ENCODE measurements at places on chromosomes 6 and 20.

GRCh38 chr6:122569230-122569771 lies 40.9 kb upstream of the PKIB start:
- no peak for DNase-seq

GRCh38 chr20:33812152-33812849 lies 1.2 kb downstream of the CHMP4B start:
- DNase-seq, result no peak

- DNase-seq, result no peak
Measured at GRCh38 chr20:41607791-41608190, 10.4 kb downstream of the CHD6 start.

GRCh38 chr6:114020196-114020595 lies 49.2 kb upstream of the HDAC2 start:
- DNase-seq, result no peak

DNA sequence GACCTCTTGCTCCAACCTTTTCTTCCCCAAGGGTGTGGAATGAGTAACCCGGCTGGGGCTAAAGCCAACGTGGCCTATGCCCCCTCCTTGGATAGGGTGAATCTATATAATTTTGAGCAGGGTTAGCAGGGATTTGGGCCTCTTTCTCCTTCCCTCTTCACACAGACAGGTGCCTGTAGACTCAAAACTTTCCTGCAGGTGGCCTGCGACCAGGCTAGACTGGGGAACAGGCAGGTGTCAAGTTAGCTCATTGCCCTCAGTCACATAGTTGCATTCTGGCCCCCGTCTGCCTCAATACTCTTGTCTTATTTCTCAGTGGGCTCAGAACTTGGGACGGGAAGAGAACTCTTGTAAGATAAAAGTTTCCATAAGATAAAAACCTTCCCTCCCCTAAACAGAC lies 243.0 kb downstream of the ATXN1 start:
- DNase-seq, result no peak

DNA sequence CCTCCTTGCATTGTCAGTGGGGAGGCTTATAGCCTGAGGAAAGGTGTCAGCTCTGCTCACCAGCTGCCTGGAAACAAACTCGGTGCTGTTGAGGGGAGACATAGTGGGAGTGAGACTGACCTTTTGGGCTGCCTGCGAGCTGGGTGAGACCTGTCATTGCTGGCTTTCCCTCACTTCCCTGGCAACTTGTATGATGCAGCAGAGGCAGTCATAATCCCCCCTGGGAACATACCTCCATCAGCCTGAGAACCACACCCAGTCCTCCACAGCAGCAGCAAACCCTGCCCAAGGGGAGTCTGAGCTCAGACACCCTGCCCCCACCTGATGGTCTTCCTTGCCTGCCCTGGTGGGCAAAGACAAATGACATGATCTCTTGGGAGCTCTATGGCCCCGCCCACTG lies 521.2 kb upstream of the IMPG1 start:
- DNase-seq, result no peak

DNA sequence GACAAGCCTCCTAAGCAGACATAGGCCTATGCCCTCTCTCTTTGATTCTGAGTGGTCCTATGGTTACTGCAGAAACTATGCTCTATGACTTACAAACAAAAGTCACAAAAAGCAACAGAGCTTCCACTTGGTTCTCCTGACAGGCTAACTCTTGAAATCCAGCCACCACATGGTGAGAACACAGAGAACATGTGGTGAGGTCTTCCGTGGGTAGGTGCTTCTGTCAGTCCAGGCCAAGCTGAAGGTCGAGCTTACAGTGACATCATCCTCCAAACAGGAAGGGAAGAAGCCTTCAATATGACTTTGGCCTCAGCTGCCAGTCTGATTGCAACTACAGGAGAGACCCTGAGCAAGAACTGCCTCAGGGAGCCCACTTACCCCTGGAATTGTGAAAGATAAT lies 265.5 kb downstream of the TBX18 start:
- no peak for DNase-seq

- DNase-seq, result no peak
Measured at GRCh38 chr6:102115911-102116310, 722.4 kb downstream of the GRIK2 start.

GRCh38 chr6:153081914-153082313 lies 49.2 kb downstream of the RGS17 start:
- DNase-seq, result no peak

DNA sequence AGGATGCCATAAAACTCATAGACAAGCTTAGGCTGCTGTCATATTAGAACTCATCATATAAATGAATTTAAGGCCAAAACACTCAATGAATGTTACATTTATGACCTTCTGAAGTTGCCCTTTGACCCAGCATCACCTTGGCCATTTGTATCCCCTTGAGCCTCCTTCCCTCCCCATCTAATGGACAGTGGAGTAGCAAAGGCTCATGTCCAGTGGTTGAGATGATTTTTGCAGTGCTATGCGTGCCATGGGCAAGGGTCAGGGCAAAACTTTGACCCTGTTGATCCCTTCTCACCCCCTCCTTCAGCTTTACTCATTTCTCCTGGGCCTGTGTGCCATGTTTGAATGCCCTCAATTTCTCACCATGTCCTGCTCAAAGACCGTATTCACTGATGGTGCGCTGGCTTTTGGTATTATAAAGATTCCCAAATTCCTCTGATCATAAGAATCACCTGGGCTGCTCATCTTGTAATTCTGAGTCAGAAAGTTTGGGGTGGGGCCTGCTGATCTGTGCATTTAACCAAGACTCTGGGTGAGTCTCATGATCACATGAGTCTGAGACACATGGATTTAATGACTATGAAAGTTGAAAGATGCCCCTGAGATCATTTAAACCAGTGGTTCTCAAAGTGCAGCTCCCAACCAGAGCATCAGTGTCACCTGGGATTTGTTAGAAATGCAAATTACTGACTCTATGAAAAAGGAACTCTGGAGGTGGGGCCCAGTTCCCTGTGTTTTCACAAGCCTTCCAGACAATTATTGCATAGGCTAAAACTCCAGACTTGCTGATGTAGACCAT lies 57.5 kb upstream of the IL20RA start:
- no peak for DNase-seq

DNA sequence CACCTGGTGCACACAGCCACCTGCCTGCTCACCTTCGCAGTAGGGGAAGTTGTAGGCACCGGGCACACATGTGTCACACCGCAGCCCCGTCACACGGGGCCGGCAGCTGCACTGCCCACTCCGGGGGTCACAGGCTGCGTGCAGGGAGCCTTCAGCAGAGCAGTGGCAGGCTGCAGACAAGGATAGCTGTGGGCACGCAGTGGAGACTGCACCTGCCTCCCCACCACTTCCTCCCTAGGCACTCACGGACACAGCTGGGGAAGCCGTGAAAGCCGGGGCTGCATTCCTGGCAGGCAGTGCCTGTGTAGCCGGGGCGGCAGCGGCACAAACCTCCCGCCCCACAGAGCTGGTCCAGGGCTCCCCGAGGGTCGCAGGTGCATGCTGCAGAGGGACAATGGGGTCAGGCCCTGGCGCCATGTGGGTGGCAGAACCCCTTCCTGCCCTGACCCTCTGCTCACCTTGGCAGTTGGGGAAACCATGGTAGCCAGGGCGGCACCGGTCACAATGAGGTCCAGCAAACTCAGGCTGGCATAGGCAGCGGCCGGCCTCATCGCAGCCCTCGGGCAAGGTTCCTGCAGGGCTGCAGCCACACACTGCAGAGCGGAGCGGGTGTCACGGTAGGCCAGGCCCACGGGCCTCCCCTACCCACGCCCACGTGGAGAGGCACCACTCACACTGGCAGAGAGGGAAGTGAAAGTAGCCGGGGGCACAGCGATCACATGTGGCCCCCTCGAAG lies 29.4 kb downstream of the LAMA5 start:
- DNase-seq, result no peak

- DNase-seq, result no peak
Measured at GRCh38 chr6:131948692-131949619, 2.2 kb downstream of the CCN2 start.

- DNase-seq, result no peak
Measured at GRCh38 chr6:30340589-30341054, 4.3 kb upstream of the RPP21 start.

DNA sequence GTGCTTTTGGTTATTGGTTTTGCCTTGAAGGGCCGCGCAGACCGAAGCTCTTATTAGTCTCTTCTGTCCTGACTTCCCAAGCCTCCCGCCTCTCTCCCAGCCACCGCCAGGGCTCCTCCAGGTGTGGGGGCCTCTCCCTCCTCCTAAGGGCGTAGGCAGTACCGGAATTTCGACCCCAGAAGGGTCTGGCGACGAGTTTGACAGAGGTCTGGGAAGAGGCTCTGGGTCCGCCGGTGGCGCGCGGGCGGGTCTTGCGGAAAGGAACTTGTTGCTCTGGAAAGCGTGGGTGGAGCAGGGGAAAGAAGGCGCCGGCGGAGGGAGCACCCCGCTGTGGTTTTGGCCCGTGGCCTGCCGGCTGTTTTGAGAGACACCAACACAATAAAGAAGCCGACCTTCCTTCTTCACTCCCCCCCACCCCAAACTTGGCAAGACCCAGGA lies 1.8 kb downstream of the PCSK2 start:
- DNase-seq, result no peak

DNA sequence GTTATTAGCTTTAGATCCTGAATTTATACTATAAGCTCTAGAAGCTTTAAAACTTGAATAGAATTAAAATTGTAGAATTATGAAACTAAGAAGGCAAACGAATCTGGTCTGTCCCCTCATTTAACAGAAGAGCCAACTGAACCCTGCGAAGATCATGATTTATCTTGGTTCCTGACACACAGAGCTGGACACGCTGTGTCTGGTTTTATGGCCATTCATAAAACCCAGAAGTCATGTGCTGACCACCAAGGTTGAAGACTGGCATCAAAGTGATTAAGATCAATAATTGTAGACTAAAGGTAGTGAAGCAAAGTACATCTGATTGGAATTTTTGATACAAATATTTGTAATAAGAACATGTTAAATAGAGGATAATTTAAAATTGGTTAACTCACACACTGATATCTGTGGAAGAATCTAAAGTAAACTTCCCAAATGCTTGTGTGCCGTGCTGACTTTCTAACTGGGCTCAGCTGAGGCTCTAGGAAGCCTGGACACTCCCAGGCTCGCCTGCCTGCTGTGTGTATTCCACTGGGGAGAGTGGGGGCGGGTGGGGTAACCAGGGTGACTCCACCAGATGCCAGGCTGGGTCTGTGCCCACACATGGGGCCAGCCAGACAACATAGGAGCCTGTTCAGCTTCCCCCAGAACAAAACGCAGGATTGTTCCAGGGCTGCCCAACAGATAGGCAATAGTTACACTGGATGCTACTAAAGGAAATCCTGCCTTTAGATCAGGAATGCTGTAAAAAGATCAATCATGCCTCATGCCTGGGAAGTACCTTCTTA lies 42.1 kb upstream of the SLC22A3 start:
- DNase-seq, result no peak

DNA sequence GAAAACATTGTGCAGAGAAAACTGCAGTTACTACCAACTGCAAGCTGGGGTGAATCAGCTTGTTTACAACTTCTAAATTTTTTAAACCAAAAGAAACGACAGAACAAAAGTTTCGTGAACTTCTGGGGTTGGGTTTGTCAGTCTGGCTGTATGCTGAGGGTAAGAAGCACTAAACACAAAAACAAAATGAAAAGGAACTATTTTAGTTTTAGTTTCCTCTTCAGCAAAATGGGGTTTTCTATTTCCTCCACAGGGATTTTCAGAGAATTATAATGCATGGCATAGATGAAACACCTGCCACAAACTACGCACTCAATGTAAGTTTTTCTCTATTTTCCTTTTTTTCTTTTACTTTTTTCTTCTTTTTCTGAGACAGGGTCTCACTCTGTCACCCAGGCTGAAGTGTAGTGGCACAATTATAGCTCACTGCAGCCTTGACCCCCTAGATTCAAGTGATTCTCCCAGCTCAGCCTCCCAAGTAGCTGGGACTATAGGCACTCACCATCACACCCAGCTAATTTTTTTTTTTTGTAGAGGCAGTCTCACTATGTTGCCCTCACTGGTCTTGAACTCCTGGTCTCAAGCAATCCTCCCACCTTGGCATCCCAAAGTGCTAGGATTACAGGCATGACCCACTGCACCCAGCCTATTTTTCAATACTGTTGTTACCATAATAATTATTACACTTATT lies 40.6 kb downstream of the CGA start:
- DNase-seq, result no peak

DNA sequence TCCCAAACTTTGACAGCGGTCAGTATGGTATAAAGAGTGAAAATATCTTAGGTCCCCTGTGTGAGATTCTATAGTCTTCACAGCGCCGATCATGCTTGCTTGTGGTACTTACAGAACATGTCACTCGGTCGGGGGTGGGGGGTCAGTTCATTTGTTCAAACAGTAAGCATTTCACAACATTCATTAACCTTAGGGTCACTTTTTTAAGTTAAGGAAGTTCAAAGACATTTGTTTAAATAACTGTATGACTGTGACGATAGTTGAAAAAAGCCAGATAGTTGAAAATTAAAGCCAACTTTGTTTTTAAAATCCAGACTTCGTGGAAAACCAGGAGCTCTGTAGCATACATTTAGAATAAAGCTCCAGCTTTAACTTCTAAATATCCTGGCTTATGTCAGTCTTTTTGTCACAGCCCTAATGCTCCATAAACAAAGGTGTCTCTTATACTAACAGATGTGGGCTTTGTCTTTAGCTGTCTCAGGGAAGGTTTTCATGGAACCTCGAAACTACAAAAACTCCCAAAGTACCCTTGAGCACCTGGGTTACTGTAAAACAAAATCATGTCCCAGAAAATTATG lies 57.9 kb upstream of the PHACTR2 start:
- DNase-seq, result no peak

DNA sequence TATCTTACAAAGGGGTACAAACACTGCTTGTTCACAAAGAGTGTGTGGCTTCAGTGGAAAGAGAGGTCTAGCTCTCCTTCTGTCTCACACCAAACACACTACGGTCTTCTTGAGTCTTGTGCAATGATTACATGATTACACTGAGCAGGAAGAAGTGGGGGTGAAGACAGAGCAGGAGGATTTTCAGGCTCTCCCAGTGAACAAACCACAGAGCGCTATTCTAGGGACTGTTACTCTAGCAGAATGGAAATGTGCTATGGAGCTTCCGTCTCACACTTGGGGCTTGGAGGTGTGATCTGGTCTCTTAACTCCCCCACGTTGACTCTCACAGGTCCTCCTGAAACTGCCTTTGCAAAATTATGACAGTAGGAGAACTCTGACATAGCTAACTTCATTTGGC lies 203.4 kb downstream of the MYLK4 start:
- DNase-seq, result no peak

GRCh38 chr20:48623176-48623905 lies 204.5 kb downstream of the PREX1 start:
- no peak for DNase-seq

All from activated naive CD4-positive, alpha-beta T cell (primary cell).